Stimulated activated CD4-positive, alpha-beta T cell treated with anti-CD3 and anti-CD28 coated beads, Interleukin-15, amount 100 ng/mL, for 48 hours (primary cell): ENCODE measurements at places on chromosomes 1 and 21.

GRCh38 chr1:108815566-108815965, 41.3 kb downstream of the AKNAD1 start:
- no peak for DNase-seq

- no peak for DNase-seq
These were observed 11.5 kb downstream of the FOXJ3 start for GRCh38 chr1:42323551-42323950.

DNA sequence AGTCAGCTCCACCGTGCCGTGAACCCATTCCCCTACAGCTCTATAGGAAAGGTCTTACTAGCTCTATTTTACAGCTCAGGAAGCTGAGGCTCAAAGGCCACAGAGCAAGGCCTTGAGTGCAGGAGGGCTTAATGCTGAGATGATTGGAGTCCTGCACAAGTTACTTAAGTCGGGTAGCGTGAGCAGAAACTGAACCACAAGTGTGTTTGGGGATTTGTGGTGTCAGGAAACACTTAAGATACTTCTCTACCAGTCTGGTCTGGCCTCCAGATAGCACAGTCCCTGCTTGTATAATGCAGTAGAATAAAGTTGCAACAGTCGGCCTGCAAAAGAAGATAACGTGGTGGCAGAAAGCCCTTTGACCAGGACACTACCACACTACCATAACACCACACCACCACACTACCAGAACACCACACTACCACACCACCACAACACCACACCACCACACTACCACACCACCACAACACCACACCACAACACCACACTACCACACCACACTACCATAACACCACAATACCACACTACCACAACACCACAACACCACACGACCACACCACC, 118.1 kb downstream of the SPSB1 start:
- no peak for DNase-seq

DNA sequence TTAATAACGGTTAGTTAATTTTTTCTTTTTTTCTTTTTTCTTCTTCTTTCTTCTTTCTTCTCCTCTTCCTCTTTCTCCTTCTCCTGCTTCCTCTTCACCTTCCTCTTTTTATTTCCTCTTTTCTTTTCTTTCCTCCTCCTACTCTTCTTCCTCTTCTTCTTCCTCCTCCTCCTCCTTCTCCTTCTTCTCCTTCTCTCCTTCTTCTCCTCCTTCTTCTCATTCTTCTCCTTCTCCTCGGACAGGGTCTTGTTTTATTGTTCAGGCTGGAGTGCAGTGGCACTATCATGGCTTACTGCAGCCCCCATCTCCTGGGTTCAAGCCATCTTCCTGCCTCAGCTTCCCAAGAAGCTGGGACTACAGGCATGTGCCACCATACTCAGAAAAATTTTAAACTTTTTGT, 13.4 kb upstream of the ACBD3 start:
- no peak for DNase-seq

DNA sequence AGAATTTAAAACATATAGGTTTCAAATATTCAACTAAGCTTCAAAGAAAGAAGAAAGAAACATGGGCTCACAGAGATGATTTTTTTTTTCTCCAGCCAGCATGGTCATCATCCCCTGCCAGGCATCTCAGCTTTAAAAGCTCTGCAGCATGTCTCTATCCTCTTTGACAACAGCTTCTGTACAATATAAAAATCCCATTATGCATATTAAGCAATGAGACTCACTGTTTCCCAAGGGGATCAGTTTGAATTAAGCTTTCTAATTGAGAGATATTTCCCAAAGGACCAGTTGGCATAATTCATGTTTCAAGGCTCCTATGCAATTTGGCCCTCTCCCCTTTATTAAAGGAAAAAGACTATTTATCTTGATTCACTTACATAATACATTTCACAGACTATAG, 220.3 kb downstream of the GRIK1 start:
- no peak for DNase-seq

- no peak for DNase-seq
These were observed 81.0 kb downstream of the CNIH3 start for GRCh38 chr1:224696891-224697765.

DNA sequence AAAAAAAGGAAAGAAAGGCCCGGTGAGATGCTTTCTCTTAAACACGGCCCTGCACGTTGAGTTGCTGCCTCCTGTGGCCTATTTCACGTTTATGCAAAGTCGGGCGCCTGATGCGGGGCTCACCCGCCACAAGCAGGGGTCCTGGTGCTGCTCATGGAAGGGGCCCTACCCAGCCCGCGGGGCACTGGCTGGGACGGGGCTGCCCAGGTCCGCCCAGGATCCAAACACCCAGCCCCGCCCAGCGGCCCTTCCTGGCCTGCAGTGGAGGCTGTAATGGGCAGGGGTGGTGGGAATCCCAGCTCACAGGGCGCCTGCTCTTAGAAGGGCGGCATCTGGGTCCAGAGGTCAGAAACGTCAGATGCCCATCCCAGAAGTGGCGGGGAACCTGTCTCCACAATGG, 1.6 kb downstream of the COL6A2 start:
- no peak for DNase-seq

GRCh38 chr1:94236630-94237290, 624 bp downstream of the ARHGAP29 start:
- no peak for DNase-seq
